Neural progenitor cell (in vitro differentiated cells): ENCODE measurements at places on chromosomes 11 and 22. TPM values are rescaled to one million over a fixed set of nuclear protein-coding genes. Genes with fewer than 3 reads are reported as not detected.
A peak's percentile ranks its signal among the peaks of the same experiment; 100 is the strongest.

IL17REL gene
- total RNA-seq: 0.15 TPM in 1 of 2 replicates, not detected in the other

SPDYC gene
- total RNA-seq: not detected in 2 replicates

DNA sequence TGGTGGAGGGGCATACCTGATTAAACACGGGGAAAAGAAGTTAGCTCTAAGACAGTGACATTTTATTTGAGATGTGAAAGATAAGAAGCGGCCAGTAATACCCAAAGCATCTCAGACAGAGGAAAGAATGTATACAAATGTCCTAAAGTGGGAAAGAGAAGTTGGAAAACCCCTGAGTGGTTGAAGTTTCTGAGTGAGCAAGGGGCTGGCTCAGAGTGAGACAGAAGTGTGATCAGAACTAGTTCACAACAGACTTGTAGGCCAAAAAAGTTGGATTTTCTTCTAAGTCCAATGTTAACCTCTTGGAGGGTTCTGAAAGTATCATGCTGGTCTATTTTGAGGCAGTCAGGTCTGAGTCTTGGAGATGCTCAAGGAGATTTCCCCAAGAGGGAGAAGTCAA lies 608.7 kb downstream of the SOX6 start:
- no peak for DNase-seq

- no peak for DNase-seq
Measured at GRCh38 chr11:70524096-70524922, 126.0 kb downstream of the CTTN start.

DNA sequence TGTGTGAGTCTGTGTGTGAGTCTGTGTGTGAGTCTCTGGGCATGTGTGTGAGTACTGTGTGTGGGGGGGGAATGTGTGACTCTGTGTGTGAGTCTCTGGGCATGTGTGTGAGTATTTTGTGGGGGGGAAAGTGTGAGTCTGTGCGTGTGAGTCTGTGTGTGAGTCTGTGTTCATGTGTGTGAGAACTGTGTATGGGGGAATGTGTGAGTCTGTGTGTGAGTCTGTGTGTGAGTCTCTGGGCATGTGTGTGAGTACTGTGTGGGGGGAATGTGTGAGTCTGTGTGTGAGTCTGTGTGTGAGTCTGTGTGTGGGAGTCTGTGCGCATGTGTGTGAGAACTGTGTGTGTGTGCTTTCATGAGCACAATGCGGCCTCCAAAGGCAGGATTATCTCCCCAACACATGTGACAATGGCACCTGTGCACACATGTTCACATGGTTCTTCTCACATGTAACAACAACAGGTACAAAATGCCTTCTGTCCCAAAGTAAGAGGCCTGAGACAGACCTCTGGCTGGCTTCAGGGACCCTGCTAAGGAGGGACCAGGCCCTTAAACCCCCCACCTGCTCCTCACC lies 1.6 kb downstream of the CD5 start:
- no peak for DNase-seq

GRCh38 chr11:121418625-121419114 lies 33.4 kb upstream of the SORL1 start:
- no peak for DNase-seq

DNA sequence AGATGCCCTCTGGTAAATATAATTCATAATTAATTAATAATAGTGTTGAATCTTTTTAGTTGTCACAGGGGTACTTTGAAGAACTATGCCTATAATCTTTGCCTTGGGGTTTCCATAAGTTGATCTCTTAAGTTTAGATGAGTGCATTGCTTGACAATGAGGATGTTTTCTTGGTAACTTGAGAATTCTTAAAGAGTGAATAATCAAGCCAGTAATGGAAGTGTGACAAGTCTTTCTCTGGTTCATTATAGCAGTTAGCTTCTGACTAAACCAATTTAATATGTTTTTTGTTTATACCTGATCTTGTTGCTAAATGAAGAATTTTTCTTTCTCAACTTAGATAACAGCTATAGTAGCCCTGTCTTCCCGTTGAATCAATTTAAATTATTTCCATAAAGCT lies 46.2 kb downstream of the ATXN10 start:
- no peak for DNase-seq

- no peak for DNase-seq
Measured at GRCh38 chr11:6229911-6230310, 4.5 kb downstream of the FHIP1B start.

LUZP2 gene
- 1.6 and 2.5 TPM in 2 replicates for total RNA-seq

OR52I1 gene
- total RNA-seq: not detected in 2 replicates

- DNase-seq: no peak
Measured at GRCh38 chr11:96063053-96063452, 139.1 kb upstream of the MTMR2 start.

ASPHD2 gene
- total RNA-seq: 9.3 and 12.7 TPM in 2 replicates

ANGPTL5 gene
- not detected in 2 replicates for total RNA-seq

DNA sequence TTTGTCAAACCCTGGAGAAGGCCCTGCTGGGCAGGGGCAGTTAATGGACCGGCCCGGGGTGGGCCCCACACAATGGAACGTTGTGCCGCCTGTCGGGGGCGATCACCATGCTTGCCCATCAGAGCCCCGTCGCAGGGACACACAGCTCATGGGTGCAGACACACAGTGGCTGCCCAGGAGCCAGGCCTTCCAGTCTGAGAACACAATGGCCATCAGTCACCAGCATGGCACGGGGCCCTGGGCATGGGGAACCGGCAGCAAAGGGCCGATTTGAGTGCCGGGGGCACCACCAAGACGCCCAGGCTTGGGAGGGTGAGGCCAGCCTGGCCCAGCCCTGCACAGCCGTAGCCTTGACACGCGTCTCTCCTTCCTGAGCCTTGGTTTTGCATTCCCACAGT lies 7.1 kb downstream of the LINC01488 start:
- no peak for DNase-seq

- DNase-seq: peak; percentile 74
Measured at GRCh38 chr11:10455637-10456487, 798 bp downstream of the AMPD3 start.
